ENCODE measurements at places on chromosomes 3 and 15. TPM values are rescaled to one million over a fixed set of nuclear protein-coding genes. Genes with fewer than 3 reads are reported as not detected.

Gene SLC7A14
- total RNA-seq: not detected

Gene RNF123
- 14.9 TPM for total RNA-seq

Gene TRIM42
- not detected for total RNA-seq

Gene CEMIP
- 2.2 TPM for total RNA-seq

Gene KIF7
- total RNA-seq: 5.7 TPM

Gene MB21D2
- 4.2 TPM for total RNA-seq

Gene CCDC54
- total RNA-seq: not detected

Gene WDR93
- 0.15 TPM for total RNA-seq

Gene SLC22A13
- total RNA-seq: not detected

Gene CCR9
- not detected for total RNA-seq

Gene RTP1
- total RNA-seq: not detected

Gene ARGFX
- total RNA-seq: not detected

Gene PCLAF
- total RNA-seq: 167 TPM

Gene CDHR4
- total RNA-seq: 0.29 TPM

Gene CACNA2D3
- total RNA-seq: not detected

Gene LTK
- total RNA-seq: 0.13 TPM
